Cerebellar nuclear complex (tissue), 1 donor: ENCODE measurements at places on chromosomes 3 and 15.

GRCh38 chr3:189395825-189396224 lies 224.1 kb downstream of the TPRG1 start:
- DNase-seq = no peak

DNA sequence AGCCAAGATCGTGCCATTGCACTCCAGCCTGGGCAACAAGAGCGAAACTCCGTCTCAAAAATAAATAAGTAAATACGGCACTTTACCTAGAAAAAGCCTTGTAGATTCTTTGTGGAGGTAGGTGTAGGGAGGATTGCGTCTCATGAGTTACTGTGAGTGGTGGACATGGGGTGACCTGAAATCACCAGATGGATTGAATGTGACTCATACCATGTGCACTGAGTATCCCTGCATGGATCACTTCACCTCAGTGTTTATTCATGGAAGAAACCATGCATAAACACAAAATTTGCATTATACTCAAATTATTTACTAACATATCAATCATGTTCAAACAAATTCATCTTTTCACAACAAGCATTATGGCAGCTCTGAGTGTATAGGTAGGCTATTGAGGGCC lies 55.9 kb downstream of the MRPS25 start:
- no peak for DNase-seq

DNA sequence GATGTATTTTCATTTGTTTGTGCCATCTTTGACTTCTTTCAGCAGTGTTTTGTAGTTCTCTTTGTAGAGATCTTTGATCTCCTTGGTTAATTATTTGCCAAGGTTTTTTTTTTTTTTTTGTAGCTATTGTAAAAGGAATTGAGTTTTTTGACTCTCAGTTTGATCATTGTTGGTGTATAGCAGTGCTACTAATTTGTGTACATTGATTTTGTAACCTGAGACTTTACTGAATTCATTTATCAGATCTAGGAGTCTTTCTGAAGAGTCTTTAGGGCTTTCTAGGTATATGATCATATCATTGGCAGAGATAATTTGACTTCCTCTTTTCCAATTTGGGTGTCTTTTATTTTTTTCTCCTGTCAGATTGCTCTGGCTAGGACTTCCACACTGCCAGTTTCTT lies 42.2 kb upstream of the POMGNT2 start:
- no peak for DNase-seq

GRCh38 chr3:83189634-83190033 lies 1428.2 kb upstream of the GBE1 start:
- no peak for DNase-seq
